NCI-H1930 (cell line): ENCODE measurements at places on chromosomes 16 and 17.

DNA sequence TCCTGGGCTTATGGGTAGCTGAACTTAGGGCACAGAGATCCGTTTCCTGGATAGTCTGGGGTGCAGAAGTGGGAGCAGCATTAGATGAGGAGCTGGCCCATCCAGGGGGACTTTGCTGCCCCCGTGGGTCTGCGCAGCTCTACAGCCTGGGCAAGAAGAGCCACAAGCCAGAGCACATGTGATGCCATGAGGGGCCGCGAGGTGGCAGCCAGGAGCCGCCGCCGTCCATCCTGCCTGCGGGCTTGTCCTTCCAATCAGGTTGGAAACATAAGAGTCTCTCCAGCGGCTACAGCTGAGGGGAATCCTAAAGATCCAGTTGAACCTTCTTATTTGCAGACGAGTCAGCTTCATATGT is 21.9 kb downstream of the C1QTNF1 start:
- DNase-seq: no peak

- no peak for DNase-seq
These were observed 15.4 kb downstream of the TNS4 start for GRCh38 chr17:40485851-40486521.

DNA sequence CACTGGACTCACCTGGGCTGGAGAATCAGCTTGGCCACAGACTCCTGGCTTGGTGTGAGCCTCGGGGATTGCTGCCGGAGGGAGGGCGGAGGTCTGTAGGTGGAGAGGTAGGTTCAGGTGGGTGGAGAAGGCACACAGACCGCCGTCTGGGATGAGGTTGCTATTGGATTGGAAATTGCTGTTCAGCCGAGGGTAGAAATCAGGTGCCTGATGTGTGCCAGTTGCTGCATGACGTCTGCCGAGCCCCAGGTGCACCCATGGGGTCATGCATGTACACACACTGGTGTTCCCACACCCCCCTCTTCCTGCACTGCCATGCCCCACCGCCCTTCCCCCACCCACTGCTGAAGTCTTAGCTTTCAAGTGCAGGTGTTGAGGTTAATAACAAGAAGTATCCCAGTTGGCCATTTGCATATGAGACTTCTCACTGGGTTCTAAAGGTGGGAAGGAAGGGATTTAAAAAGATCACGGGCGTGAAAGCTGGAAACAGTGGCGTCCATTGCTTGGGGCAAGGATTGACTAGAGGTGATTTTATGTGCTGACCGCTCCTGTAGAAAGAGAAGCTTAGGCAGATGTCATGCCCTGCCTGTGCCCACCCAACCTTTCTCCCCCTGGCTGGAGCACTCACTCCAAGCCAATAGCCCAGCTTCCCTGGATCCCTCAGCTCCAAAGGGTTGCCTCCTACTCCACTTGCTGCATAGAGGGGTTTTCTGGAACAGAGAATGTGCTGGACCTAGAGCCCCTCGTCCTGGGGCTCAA is 193.6 kb downstream of the CCDC182 start:
- no peak for DNase-seq

DNA sequence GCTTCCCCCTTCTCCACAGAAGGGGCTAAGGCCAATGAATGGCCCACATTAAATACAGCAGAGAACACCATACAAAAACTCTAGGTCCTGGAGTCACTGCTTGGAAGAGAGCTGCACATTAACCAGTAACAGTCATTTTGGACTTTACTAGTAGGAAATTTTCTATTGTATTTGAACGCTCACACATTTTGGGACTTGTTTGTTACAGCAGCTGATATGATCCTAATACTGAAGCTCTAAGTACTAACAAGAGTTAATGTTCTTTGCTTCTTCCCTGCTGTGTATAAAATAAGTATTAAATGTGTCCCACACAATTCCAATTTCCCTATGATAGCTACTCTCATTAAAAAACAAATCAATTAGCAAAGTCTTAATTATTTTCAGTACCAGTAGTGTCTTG is 148.3 kb upstream of the IRX3 start:
- no peak for DNase-seq

GRCh38 chr17:10271106-10271562 is 72.7 kb upstream of the GAS7 start:
- DNase-seq: no peak

DNA sequence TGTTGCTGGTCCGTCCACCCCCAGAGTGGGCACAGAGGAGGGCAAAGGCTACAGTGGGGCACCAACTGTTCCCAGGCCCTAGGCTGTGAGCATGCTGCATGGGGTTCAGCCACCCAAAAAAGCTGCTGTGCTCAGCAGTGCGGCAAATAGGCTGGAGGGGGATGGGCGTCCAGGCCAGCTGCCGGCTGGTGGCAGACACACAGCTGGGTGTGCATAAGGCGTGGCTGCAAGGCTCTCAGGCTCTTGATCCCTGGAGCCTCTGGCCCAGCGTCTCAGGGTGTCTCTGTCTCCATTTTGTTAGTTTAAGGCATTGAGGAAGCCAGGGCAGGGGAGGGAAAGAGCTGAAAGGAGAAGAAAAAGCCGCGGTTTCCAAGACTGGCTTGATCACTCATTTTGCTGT is 8.8 kb downstream of the RPL19 start:
- no peak for DNase-seq
